Activated CD4-positive, CD25-positive, alpha-beta regulatory T cell treated with anti-CD3 and anti-CD28 coated beads, Interleukin-2, amount 50 U/mL, for 72 hours (primary cell): ENCODE measurements at places on chromosomes 7 and 10.

GRCh38 chr10:27743012-27743876 is 2.4 kb downstream of the MKX start:
- DNase-seq = peak; percentile 48

GRCh38 chr7:97845622-97846203 is 26.5 kb downstream of the ASNS start:
- DNase-seq = no peak

DNA sequence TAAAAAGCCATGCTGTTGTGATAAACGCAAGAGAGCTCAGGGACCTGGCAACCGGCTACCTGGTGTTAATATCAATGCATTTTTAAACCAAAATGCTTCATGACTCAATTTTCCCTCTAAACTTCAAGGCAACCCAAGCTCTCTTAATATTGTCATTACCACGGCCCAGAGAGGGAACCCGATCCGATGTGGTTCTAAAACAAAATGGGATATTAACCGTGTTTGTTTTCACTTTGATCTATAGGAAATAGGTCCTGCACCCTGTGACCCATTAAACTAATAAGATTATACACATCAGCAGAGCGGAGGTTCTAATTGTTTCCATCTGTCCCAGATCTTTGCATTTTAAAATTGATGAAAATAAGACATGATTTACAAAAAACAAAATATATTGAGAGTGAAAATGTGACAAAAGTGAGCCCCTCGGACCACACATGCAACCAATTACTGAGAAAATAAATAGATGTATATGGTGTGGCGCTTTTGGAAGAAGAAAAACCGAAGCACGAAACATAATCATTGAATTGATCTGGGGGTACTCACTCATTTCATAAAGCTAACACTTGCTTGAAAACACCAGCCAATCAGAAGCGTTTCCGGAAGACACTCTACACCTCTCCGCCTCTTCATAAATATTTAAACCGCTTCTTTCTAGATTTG is 290.3 kb upstream of the NFE2L3 start:
- no peak for DNase-seq

DNA sequence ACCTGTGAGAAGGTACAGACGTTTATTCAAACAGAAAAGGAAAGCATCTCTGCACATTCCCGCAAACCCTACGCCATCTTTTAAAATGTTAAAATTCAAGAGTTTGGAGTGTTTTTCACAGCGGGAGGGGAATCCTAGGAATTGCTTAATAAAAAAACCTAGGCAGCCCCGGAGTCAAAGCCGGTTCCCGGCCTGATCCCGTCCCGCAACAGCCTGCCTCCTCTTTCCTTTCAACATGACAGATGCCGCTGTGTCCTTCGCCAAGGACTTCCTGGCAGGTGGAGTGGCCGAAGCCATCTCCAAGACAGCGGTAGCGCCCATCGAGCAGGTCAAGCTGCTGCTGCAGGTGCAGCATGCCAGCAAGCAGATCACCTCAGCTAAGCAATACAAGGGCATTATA is 123.0 kb upstream of the VSTM2A start:
- DNase-seq = no peak

DNA sequence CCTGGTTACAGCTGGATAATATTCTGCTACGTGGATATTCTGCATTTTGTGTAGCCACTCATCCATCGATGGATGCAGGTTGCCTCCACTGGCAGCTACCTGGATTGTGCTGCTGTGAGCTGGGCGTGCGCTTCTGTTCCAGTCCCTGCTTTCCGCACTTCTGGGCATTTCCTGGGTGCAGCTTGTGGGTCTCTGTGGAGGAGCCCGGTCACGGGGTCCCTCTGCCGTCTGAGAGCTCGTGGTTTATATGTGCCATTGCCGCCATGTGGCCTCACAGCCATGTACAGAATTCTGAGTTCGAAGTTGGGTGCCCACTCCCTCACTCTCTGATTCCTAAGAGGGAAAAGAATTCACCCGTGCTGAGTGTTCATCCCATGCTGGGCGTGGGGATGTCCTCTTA is 38.3 kb downstream of the JAKMIP3 start:
- DNase-seq = no peak

- no peak for DNase-seq
Observed at GRCh38 chr10:88989824-88990383, 694 bp upstream of the FAS start.

DNA sequence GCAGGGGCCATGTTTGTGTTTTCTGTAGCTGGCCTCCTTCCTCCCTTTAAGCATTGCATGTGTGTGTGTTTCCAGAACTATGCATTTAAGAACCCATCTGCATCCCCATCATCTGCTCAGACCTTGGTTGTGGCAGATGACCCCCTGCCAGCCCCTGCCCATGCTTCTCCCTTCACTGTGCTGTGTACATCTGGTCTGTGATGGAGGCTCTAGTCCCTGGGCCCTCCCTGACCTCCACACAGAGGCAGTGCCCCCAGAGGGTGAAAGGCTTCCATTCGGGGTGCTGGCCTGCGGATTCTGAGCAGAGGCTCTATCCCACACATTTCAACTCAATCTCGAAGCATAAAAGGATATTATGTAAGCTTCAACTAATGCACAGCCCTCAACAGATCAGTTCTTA is 89.4 kb downstream of the TACC2 start:
- no peak for DNase-seq

- DNase-seq = no peak
Observed at GRCh38 chr7:24323961-24324480, 40.0 kb downstream of the NPY start.

GRCh38 chr10:117239051-117239450 is 1.9 kb upstream of the SLC18A2 start:
- no peak for DNase-seq

- DNase-seq = no peak
Observed at GRCh38 chr7:96041171-96041570, 268.8 kb downstream of the DYNC1I1 start.

GRCh38 chr10:47113907-47114500 is 186.0 kb upstream of the GDF10 start:
- no peak for DNase-seq

DNA sequence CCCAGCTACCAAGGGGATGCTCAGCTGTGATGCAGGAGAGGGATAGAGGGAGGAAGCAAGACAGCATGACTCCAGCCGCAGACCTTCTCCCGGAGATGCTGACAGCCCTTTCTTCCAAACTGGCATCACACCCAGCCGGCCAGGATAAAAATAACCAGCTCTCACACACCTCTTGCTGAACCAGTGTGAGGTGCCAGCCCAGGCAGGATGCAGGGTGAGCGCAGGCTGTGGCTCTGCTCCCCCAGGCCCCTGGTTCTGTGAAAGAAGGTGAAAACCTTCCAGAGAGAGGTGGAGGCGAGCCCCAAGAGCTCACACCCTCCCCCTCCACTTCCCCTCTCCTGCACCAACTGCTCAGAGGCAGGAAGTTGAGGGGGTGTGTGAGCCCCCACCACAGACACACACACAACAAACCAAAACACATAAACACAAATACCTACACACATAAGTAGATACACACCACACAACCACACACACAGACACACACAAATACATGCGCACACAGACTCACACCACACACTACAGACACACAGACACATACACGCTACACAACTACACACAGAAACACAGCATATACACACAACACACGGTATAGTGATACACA is 4.0 kb downstream of the GPR15LG start:
- DNase-seq = no peak

DNA sequence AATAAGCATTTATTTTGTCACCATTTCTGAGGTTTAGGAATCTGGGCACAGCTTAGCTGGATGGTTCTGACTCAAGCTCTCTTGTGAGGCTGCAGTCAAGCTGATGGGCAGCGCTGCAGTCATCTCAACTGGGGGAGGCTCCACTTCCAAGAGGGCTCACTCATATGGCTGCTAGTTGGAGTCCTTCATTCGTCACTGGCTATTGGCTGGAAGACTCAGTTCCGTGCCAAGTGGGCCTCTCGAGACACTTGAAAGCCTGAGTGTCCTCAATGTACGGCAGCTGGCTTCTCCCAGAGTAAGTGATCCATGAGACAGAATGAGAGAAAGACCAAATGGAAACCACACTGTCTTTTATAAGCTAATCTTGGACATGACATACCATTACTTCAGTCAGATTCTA is 21.6 kb upstream of the COL13A1 start:
- no peak for DNase-seq

DNA sequence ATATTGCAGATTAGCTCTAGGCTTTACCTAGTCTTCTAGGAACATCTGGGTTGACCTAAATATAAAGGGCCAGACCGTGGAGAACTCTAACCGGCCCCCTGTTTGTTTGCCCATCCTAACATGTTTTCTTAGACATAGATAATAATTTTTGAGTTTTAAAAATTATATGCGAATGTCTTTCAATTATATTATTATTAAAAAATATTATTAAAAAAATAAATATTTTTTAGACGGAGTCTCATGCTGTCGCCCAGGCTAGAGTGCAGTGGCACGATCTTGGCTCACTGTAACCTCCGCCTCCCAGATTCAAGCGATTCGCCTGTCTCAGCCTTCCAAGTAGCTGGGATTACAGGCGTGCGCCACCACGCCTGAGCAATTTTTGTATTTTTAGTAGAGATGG is 318.5 kb downstream of the INHBA start:
- no peak for DNase-seq

DNA sequence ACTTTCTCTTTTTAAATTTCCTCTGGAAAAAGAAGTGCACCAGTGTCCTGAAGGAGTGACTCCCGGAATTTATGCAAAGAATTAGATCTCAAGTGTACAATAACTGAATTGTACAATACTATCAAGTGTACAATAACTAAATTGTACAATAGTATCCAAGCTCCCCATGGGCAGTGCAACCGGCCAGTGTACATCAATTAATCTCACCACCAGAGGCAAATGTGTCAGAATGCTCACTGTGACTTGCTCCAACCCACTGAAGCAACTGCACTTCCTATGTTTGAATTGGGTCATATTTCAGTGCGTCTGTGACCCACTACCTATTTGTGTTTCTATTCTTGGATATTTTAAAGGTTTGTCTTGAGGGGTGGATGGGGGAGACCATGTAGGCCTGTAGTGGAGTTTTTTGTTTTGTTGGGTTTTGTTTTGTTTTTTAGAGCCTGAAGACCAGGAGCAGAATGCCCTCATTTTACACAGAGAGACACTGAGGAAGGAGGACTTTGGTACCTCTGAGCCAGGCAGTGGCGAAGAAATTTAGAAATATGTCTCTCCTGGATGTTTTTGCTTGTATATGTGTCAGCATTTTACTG is 78.5 kb upstream of the CTTNBP2 start:
- DNase-seq = no peak

DNA sequence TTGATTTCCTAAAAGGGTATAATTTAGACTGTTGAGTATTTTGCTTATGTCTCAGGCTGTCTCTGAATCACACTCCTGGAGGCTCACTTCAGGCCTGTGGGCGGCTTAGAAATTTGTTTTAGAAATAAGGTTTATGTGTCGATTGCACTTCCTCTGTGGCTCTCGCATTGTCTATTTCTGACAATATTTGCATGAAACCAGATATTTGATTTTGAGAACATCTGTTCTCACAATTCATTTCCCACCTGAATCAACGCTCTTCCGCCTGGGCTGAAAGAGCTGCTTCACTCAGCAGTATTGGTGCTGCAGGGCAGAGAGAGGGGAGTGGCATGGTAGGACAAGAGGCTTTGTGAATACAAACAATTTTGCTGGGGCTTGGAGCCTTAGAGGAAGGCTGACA is 262.0 kb downstream of the ADRA2A start:
- DNase-seq = no peak

DNA sequence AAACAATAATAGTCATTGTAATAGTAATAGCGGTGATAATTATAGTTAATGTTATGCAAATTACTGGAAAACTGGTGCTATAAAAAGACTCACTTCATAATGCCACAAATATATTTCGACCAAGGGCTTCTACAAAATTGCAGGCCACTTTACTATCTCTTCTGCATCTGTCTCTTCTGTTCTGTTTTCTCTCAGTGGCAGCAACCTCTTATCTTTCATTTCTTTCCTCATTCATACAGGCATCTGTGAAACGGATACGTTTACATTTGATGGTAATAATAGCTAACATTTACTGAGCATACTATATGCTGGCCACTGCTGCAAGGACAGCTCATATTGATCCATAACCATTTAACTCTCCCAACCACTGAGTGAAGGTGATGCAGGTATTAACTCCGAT is 537.4 kb upstream of the PFKP start:
- no peak for DNase-seq

- DNase-seq = no peak
Observed at GRCh38 chr7:107700570-107700969, 39.9 kb downstream of the SLC26A4 start.

DNA sequence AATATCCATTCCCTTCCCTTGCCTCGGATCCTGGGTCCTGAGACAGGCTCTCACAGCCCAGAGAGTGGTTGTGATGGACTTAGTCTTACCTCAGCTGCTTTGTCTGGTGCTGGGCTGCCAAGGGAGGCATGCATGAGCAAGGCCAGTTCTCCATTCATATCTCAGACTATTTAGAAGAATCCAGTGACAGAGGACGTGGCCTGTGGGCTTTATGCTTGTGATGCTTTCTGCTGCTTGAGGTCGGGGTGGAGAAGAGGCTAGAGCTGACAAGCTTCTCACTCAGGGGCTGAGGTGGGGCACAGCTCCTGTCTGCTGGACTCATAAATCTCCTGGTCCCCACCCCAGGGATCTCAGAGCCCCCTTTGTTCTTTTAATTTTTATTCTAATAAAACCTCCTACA is 66.8 kb downstream of the DNAJC12 start:
- no peak for DNase-seq

DNA sequence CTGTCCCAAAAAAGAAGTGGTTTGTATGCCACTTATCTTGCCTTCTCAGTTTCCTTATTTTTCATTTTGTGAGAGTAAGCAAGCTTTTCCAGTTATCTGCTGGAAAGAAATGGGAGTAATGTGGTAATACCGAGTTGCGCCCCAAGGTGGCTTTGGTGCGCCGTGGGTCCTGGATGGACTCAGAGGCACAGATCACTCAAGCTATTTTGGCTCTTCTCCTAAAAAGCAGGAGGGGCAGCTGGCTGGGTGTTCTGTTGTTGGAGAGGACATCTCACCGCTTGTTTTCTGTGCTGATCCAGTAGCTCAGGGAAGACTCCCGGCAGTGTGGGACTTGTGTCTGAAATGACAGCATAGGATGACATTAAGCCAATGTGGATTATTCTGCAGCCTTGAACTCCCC is 16.4 kb downstream of the PRKRIP1 start:
- no peak for DNase-seq

DNA sequence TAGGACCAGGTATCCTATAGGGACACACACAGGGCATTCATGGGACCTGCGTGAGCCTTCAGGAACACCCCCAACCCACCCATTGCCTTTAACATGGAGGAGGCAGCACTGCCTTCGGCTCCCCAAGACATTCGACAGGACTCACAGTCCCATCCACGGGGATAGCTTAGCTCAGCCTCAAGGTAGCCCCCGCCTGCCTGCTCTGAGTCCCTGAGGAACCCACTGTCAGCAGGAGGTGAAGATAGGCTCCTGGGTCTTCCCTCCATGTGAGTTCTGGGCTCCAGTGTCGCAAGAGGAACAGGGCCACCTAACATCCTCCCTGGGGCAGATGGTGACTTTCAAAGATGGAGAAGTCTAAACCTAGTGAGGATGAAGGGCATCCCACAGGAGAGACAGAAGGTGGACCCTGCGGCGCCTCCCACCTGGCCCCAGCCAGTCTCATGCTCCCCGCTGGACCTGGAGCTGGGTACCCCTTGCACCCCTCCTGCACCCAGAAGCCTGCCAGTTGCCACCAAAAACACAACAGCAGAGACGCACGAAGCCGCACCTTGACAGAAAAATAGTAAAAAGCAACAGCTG is 4.9 kb upstream of the ADIRF start:
- DNase-seq = no peak

GRCh38 chr10:52883996-52884871 is 111.7 kb upstream of the MBL2 start:
- DNase-seq = no peak

GRCh38 chr7:130878785-130879184 is 144.8 kb upstream of the KLF14 start:
- no peak for DNase-seq
